Keratinocyte (primary cell): ENCODE measurements at places on chromosomes 7 and 10. TPM values are rescaled to one million over a fixed set of nuclear protein-coding genes. Genes with fewer than 3 reads are reported as not detected.
A peak's percentile ranks its signal among the peaks of the same experiment; 100 is the strongest.

DNA sequence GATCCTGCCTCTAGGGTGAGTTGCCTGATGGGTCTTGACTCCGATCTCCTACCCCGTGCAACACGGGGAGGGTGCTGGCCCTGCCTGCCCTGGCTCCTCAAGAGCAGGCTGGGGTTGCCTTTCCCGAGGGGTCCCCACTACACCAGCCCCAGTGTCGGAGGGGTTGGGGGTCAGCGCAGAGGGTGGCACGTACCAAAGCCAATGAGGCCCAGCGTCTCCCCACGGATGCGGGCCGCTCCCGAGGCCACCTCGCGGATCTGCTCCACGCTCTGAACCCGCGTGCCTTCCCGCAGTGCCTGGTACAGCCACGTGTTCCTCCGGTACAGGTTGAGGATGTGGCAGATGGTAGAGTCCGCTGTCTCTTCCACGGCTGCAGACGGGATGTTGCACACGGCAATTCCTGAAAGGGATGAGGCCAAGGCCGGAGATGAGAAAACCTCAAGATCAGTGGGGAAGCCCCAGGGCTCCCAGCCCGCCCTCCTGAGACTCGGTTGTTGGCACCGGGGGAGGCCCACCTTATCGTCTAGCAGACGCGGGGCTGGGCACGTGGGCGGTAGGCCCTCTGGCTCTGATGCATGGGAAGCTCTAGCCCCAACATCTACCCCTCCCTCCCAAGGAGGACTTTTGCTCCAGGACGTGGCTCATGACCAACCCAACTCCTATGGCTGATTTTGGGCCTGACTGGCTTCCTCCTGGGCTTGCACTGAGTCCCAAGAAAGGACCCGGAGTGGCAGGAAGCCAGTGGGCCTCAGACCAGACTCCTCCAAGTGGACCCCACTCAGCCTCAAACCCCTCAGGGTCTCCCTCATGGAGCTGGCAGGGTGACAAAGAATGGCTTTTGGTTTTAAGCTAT is 56.1 kb downstream of the ZRANB1 start:
- DNase-seq: no peak

DNA sequence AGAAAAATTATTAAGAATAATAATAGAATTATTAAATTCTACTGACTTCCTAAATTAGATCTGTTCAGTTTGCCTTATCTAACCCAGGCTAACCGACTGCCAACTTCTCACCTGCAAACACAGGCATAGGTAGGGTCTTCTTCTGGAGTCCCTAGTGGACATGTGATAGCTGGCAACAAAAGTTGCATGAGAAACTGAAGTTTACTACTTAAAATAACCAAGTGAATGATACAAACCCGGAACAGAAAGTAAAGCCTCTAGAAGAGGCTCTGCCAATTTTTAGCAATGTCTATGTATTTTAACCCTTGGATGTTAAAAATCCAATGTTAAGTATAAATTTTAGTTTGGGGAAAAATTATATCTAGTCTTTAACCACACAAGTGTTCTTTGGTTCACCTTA is 37.6 kb downstream of the NDUFB2 start:
- no peak for DNase-seq

DNA sequence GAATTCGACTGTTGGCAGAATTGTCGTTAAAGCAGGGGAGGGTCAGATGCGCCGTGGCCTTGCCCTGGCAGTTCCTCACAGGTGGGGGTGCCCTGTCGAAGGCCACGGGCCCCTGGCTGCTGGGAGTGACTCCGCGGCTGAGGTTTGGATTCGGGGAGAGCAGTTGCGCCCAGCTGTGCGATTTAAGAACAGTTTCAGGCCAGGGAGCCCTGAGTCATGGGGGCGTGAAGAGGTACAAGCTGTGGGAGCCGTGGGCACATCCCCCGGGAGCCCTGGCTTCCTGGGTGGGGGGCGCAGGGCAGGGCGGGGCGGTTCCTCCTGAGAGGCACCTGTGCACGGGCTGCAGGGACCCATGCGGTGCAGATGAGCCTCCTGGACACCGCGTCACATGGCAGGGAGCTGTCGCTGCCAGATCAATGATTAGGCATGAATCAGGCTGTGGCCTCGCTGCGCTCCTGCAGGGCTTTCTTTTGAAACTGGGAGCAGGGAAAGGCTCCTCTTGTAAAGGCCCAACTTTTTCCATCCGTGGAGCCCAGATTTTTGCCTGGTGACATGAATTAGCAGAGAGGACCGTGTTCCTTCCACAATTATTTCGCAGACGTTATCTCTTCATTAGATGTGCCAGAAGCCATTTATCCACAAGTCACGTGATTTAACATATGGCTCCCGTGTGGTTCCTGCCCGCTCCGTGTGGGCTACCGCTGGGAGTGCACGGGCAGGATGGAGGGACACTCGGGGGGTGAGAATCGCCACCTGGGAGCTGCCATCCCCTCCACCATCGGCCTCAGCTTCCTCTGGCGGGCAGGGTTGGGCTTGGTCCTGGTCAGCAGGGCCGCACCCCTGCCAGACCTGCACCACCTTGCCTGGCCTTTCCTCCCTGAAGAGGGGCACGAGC is 918 bp downstream of the PWWP2B start:
- DNase-seq: no peak

The ADAMTS14 gene
- polyA plus RNA-seq: 0.09 to 0.75 TPM (median 0.12 TPM) in 3 replicates

The POT1 gene
- polyA plus RNA-seq: 12.9 to 36.6 TPM (median 23.8 TPM) in 3 replicates

DNA sequence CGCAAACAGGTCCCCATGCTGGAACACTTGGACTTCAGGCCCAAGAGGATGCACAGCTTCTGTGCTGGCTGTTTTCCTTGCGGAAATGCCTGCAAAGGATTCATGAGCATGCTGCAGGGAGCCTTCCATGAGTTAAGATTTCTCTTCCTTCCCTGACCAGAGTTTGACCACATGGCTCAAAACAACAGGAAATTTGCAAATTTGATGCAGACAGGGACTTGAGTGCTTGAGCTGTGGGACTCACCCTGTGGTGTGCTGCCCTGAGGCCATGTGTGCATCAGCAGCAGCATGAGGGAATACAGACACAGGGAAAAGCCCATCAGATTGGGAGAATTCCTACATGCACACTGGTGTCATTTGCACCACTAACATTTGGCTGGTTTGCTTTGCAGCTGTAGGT is 195.4 kb downstream of the CDC14C start:
- DNase-seq: no peak

The SEC31B gene
- 3.4 to 6.6 TPM (median 4.9 TPM) in 3 replicates for polyA plus RNA-seq

- no peak for DNase-seq
Measured at GRCh38 chr7:123795917-123796316, 47.1 kb upstream of the WASL start.

DNA sequence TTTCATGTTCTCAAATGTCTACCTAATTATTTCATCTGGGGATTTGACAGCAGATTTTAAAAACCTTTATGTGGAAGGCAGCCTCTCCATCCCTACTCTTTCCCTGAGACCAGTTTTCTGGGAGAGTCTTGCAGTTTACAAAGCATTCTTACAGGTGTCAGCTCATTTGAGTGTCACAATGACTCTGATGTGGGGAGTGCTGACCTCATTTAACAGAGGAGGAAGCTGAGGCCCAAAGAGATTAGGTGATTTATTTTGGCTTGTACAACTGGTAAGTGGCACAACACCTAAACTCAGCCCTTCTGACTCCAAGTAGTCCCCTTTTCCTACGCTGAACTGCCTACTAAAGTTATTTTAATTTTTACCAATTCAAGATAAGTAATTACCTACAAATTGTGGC is 33.3 kb upstream of the MAT1A start:
- no peak for DNase-seq

DNA sequence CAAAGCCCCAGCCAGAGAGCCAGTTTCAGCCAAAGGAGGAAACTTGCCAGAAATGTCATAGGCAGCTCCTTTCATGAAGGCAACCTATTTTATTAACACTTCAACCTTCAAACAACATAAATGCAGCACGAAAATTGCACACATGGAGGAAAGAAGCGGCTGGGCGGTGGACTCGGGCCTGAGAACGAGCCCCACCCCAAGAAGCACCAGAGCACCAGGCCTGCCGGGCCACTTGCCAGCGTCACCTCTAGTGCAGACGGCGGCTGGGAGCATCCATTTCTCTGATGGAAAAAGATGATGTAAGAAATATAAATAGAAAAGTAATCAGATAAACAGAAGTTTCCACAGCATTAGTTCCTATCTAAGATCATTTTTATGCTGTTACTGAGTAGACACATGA is 100.0 kb downstream of the TCERG1L start:
- no peak for DNase-seq

The COL13A1 gene
- 0.89 to 3.2 TPM (median 1.5 TPM) in 3 replicates for polyA plus RNA-seq

DNA sequence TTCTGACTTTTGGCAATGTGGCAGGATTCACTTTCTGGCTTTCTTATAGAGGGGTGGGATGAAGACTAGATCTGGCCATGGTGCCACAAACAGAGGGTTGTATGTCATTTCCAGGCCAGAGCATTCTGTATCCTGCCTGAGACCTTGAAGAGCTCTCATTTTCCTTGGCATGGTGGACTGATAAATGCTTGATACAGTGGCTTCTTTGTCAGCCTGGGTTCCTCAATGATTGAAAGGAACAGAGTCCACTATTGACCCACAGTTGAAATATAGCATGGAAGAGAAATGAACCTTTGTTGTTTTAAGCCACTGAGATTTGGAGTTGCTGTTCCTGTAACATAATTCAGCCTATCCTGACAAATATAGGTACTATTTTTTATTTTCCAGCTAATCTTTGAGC is 462.7 kb downstream of the SUGCT start:
- no peak for DNase-seq

DNA sequence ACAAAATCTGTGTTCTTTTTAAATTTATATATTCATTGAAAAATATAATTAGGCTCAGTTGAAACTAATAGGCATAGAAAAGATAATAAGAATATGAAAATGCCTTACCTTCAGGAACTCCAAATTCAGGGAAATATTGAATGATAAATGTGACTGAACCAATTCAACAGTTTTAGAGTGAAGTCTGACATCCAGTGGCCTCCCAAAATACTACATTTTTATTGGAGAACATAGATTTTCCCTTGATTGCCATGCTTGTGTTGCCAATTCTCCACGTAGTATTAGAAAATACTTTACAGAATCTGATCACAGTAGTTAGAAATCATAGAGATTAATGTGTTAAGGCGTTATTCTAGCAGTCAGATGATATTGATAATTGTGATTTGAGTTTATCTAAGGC is 1246.7 kb downstream of the GATA3 start:
- no peak for DNase-seq

GRCh38 chr10:53978301-53978700 is 822.7 kb downstream of the PCDH15 start:
- no peak for DNase-seq

The SLC26A4 gene
- polyA plus RNA-seq: 0.14 to 0.26 TPM (median 0.15 TPM) in 3 replicates

DNA sequence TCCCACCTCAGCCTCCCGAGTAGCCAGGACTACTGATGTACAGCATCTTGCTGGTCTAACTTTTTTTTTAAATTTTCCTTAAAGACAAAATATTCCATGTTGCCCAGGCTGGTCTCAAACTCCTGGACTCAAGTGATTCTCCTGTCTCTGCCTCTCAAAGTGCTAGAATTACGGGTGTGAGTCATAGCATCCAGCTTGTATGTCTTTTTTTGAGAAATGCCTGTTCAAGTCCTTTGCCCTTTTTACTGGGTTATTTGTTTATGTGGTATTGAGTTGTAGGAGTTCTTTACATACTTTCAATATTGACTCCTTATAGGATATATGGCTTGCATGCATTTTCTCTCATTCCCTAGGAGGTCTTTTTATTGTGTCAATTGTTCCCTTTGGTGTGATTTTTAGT is 486.4 kb downstream of the MAGI2 start:
- DNase-seq: no peak

The PRRT4 gene
- polyA plus RNA-seq: 0.12 to 0.23 TPM (median 0.12 TPM) in 3 replicates

The TSC22D4 gene
- 8.4 to 16.6 TPM (median 9.1 TPM) in 3 replicates for polyA plus RNA-seq

The IDI2 gene
- not detected in 3 replicates for polyA plus RNA-seq

The WNT8B gene
- polyA plus RNA-seq: not detected in 3 replicates

- peak; percentile 95 for DNase-seq
Measured at GRCh38 chr7:2873686-2874551, 29.8 kb upstream of the GNA12 start.

The OPN4 gene
- not detected in 3 replicates for polyA plus RNA-seq

DNA sequence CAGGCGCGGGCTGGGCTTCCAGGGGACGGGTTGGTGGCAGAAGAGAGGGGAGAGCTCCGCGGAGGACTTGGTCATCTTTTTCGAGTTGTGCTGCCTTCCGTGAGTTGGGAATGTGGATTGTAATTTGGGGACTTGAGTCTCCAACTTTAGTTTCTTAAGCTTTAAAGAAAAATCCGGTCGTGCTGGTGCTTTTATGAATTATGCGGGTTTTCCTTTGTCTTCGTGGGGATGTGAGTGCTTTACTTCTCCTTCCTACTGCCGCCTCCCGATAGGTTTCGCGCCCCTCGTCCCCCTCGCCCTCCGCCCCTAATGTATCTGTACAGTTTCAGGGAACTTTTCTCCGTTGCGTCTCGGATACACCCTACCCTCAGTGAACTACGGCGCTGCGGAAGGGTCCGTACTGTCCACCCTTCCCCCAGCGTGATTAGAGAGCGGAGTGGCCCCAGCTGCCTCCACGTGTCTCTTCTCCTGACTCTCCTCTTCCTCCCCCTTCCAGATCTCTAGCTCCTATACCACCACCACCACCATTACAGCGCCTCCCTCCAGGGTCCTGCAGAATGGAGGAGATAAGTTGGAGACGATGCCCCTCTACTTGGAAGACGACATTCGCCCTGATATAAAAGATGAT is 649 bp downstream of the SCD start:
- no peak for DNase-seq

GRCh38 chr10:73432646-73433537 is 469 bp downstream of the MSS51 start:
- DNase-seq: no peak

The HMX2 gene
- polyA plus RNA-seq: not detected in 3 replicates

DNA sequence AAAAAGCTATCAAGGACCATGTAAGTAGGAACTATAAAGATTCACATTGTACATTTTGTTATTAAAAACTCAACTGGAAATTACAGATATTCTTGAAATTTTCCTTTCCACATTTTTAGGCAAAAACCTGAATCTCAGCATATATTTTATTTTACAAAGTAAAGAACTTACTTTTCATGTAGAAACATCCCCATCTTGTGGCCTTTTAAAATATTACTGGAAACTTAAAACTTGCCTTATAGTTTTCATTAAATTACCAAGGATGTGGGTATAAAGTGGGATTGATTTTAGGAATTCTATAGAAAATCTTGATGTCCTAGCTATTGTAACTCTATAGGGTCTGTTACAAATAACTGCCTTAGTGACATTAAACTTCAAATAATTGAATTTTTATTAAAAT is 10.6 kb downstream of the DBF4 start:
- DNase-seq: no peak
